ENCODE measurements at places on chromosomes 1 and 21.
A peak's percentile ranks its signal among the peaks of the same experiment; 100 is the strongest.

DNA sequence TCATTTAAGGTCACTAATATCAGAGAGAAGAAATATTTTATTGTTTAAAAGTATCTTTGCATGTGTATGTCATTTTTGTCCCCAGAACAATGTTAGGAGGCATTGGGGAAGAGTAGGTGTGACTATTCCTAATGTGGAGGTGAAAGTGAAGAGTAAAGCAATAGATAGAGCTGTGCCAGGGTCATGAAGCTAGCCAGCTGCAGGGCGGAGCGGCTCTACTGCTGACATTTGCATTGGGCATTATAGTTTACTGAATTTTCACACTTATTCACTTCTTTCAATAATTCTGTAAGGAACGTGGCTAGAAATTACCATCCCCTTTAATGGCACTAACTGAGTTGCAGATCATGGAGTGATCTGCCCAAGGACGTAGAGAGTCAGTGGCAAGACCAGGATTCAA is 35.3 kb downstream of the KCNA2 start:
- DNase-seq: no peak

GRCh38 chr1:63991685-63992084 is 211.7 kb upstream of the UBE2U start:
- DNase-seq: no peak

- no peak for DNase-seq
Measured at GRCh38 chr1:21304488-21304887, 14.2 kb upstream of the ECE1 start.

DNA sequence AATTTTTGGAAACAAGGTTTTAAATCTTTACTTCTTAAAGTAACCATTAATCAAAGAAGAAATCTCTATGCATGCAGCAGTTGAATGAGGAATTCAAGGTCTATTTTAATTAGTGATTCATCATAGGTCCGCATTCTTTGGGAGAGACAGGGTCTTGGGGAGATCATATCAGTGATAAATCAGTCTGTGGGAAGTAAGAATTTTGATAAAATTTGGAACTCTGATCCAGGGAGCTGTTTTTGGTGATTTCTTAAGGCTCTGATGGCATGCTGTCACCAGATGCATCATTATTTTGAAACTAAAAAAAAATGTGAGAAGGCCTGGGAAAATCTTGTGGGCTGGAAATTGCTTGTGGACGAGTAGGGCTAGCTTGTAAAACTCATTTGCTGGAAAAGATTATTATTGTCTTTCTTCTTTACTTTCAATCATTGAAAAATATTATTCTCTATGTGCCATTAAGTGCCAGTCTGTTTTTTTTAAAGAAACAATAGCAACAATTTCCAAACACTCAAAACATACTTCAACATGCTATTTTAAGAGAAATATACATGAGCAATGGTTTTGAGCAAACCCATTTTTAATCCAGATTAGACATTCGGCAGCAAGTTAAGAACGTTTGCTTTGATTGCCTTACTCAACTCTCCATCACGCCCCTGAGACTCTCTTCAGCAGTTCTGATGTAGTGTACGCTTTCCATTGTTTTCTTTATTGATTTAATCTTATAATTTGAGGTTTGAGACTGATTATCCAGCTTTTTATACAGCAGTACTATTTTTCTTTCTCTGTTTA is 62.6 kb downstream of the ZBTB18 start:
- no peak for DNase-seq

- no peak for DNase-seq
Measured at GRCh38 chr1:30855686-30856259, 52.8 kb downstream of the SDC3 start.

DNA sequence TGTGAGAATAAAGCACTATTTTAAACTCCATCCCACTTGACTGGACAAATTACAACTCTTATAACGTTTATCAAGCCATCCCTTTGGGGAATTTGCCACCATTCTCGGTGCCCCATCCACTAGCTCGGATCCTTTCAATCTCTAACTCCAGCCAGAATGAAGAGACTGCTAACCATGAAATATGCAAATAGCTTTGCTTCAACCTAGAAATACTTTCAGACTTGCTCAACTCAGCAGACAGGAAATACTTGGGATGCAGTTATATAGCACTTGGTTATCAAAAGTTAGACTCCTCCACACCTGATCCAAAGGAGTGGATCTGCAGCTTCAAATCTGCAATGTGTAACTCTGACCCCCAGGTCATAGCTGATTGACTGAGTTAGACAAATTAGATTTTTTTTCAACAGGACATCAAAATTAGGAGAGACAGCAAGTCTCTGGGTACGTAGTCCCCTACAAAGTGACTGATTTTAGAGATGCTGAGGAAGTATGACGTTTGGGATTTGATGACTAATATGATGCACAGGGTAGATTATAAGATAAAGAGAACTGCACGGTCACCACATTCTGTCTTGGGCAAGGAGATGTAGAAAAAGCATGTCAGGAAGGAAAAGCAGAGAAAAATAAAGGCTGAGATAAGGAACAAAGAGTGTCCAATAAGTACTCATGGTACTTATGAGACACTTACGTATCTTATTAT is 496.0 kb downstream of the AGBL4 start:
- no peak for DNase-seq

- DNase-seq: no peak
Measured at GRCh38 chr1:20660847-20661206, 342 bp downstream of the DDOST start.

DNA sequence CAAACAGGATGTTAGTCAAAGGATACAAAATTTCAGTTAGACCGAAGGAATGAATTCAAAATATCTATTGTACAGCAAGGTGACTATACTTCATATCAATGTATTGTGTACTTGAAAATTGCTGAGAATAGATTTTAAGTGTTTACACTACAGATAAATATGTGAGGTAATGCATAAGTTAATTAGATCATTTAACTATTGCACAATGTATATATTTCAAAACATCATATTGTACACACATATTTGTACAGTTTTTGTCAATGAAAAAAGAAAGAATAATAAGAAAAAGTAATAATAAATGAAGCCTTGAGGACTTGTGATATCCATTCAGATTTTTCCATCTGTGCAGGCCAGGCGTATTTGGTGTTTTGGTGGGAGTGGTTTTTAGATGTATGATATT is 367.4 kb upstream of the SNX7 start:
- no peak for DNase-seq

DNA sequence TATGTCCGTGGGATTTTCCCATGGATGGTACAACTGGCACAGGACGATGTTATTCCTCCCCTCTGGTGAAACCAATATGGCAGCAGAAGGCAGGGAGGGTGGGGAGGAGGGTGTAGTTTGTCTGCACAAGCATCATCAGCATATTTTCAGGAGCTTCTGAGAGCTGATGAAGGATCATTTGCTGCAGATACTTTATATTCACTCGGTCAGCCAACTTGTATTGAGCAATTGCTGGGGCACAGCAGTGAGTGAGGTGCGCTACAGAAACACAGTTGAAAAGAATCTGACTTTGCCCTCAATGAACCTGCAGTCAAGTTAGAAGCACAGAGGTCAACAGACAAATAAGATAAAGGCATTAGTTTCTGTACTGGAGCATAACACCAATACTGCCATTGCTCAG is 13.0 kb downstream of the PKP1 start:
- no peak for DNase-seq

DNA sequence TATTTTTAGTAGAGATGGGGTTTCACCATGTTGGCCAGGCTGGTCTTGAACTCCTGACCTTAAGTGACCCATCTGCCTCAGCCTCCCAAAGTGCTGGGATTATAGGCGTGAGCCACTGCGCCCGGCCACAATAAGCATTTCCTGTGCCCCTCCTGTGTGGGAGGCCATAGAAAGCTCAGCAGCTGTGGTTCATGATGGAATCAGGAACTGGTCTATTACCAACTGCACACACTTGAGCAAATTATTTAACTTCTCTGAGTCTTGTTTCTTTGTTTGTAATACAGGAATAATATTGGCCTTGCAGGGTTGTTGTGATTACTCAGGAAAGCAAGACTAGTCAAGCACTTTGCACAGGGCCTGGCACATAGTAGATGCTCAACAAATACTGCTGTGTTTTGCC is 15.0 kb downstream of the RHBG start:
- no peak for DNase-seq

DNA sequence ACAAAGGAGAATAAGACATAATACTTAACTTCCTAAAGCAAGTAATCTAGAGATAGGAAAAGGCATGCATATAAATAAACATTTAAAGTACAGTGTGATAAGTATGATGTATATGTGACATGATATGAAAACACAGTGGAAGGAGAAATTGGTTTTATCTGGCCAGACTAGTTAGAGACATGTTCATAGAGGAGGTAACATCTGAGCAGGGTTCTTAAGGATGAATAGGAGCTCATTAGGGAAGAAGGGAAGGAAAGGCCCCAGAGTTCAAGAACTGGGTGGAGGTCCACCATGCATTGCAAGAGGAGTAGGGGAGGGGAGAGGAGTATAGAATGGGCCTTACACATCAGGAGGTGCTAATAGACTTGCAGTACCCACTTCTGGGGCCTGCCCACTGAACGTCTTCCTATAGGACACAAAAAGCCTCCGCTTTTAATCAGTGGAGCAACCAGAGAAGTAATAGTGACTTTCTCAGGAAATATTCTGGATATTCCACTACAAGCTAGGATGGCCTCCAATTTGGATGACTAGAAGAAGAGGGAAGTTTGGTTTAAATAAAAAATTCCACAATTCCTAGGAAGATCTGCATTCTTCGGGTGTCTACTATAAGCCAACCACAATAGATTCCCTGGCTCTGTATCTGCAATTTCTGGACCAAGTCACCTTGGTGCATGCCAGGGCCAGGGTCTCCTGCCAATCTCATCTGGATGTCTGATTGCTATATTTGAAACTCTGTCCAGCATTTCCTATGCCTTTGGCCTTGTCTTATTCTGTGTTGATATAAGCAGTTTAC is 41.9 kb downstream of the NGF start:
- DNase-seq: no peak

GRCh38 chr21:39012326-39013230 is 170.7 kb downstream of the PSMG1 start:
- DNase-seq: no peak

- DNase-seq: peak; percentile 36
Measured at GRCh38 chr1:44842862-44843655, at the start of gene PTCH2. TSS of gene PTCH2 (minus strand) at chr1:44843253. CDS start at chr1:44842932, 321 bp downstream.

DNA sequence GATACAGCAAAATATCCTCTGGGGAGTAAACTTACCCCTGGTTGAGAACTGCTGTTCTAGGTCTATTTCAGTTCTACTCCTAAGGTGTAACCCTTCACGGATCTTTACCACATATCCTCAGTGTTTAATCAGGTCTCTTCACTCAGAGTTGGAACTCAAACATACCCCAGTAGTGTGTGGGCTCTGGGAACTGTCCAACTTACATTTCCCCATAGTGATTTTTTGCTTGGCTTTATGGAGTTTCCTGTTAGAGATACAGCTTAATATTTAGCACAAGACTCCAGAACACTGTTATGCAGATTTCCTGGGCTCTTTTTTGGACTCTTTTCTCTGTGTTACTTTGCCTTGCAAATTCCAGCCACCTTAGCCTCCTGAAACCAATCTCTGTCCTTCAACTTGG is 26.7 kb upstream of the LIN9 start:
- DNase-seq: no peak

DNA sequence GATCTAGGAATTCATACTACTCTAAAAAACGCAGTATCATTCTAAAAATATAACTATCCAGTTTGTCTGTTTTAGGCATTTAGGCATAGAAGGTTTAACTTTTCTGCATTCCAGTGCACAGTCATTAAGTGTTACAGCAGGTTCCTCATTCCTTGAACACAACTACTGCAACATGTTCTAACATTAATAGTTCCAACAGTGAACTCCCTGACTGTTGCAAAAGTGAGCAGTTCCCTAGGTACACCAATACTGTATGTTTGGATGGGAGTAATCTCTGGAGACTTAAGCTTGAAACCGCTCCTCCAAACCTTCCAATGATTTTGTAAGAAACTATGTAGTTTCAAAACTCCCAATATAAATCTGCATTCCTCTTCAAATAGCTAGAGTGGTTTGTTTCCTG is 46.2 kb downstream of the UCHL5 start:
- DNase-seq: peak; percentile 30

- DNase-seq: peak; percentile 56
Measured at GRCh38 chr21:41752231-41752681, 14.6 kb downstream of the RIPK4 start.

- DNase-seq: no peak
Measured at GRCh38 chr21:43814215-43815106, 25.1 kb downstream of the RRP1 start.

GRCh38 chr1:45541193-45541592 is 9.4 kb upstream of the AKR1A1 start:
- DNase-seq: no peak

DNA sequence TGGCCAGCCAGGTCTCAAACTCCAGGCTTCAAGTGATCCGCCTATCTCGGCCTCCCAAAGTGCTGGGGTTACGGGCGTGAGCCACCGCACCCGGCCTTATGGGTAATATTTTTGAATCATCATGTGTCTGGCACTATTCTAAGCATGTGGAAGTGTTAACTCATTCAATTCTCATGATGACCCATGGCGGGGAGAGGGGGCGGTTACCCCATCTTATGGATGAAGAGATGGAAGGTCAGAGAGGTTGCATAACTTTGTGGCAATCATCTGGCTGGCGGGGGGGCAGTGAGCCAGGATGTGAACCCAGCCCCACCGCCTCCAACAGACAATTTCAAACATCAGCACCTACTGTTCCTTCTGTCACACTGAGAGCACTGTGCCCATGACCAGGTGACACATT is 11.5 kb upstream of the TAS1R2 start:
- no peak for DNase-seq

DNA sequence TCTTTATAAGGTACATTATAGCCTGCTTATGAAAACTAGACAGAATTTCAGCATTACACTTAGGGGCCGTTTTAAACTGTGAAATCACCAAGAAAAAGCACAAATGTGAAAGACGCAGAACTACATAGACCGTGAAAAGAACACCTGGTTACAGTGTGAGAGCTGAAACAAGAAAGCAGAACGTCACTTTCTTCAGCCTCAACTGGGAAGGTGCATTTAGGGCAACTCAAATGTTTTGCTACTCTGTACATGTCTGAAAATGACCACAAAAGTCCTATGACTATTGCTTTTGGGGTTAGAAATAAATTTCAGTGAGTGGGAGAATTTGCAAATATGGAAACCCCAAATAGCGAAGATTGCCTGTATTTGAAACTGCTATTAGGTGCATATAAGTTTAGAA is 268.7 kb downstream of the OLFM3 start:
- no peak for DNase-seq

DNA sequence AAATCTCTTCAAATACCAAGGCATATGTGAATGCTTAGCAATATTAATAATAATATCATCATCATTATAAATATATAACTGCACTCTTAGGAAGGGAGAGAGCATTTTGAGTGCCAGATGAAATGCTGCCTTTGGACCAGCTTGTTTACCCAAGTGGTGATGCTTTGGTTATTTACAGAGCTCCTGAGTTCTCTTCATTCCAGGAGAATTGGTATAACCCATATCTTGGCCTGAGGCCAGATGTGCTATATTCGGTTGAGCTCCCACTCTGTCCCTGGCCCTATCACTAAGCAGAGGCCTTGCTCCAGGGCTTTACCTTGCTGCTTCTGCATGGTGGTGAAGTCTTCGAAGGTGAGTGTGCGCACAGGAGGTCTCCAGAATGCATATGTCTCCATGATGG is 89.4 kb downstream of the TBX15 start:
- DNase-seq: no peak

- DNase-seq: no peak
Measured at GRCh38 chr21:19922122-19922521, 1076.1 kb upstream of the NCAM2 start.

All from HCEC 1CT (cell line).